ENCODE measurements at places on chromosomes 4 and X.

DNA sequence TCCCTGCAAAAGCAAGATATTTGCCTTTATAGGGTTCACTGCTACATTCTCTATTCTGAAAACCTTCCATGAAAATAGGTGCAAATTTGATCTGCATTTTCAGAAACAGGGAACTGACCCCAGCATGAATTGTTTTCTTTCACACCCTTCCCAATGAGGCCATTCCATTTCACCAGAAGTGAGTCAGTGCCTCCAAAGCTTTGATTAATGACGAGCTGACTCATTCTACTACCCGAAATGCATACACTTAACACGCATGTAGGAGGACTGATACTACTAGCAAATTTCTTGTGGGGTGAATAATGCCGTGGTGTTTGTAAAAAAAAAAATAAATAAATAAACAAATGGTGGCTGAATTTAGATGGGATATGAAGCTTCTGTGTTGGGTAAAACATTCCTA lies 146.9 kb upstream of the FGF13 start:
- H3K36me3 ChIP-seq = no peaks in the 10 kb centered on the region
- peaks cover 11% of the 10 kb centered on the region for H3K27me3 ChIP-seq
- no peaks in the 10 kb centered on the region for H3K4me1 ChIP-seq
- no peak overlapping the region for H3K4me3 ChIP-seq

GRCh38 chr4:153266988-153267387 lies 62.7 kb downstream of the TRIM2 start:
- DNase-seq = no peak
- H3K27me3 ChIP-seq = no peaks in the 10 kb centered on the region
- peak overlapping the region; percentile 33 for H3K27ac ChIP-seq
- no peaks in the 10 kb centered on the region for H3K4me1 ChIP-seq

- no peak overlapping the region for H3K27ac ChIP-seq
- no peaks in the 10 kb centered on the region for H3K36me3 ChIP-seq
- no peak overlapping the region for H3K4me3 ChIP-seq
- H3K4me1 ChIP-seq = no peaks in the 10 kb centered on the region
- H3K27me3 ChIP-seq = no peaks in the 10 kb centered on the region
Observed at GRCh38 chr4:47968847-47969246, 47.6 kb downstream of the CNGA1 start.

DNA sequence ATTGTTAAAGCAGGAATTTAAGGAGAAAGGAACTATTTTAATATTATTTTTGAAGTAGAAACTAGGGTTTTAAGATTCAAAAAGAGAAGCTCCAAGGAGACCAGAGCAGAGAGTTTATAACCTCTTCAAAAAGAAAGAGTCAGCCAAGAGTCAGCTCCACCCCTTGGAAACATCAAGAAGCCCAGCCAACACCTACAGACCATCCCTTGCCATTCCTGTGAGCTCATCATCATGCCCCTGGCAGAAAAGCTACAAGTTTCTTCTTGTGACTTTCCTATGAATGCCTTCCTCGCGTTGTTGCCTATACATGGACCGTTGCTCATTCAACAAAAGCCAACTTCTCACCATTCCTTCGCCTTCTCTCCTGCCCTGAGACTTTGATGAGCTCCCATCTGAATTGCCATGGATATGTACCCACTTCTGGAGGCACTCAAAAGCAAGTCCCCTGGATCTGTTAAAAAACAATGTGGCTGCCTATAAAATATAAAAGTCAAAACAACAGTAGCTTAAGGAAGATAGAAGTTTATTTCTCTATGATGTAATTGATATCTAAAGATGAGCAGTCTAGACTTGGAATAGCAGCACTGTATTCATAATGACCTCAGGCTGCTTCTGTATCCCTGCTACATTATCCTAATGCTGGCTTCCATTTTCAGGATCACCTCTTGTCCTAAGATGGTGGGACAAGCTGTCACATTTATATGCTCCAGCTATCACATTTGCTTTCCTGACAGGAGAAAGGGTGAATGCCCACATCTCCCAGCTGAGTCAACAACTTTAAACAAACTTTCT lies 20.3 kb downstream of the PLRG1 start:
- H3K27me3 ChIP-seq = no peaks in the 10 kb centered on the region
- peak overlapping the region; percentile 64 for H3K27ac ChIP-seq
- peaks cover 10% of the 10 kb centered on the region for H3K4me1 ChIP-seq
- no peak for DNase-seq

DNA sequence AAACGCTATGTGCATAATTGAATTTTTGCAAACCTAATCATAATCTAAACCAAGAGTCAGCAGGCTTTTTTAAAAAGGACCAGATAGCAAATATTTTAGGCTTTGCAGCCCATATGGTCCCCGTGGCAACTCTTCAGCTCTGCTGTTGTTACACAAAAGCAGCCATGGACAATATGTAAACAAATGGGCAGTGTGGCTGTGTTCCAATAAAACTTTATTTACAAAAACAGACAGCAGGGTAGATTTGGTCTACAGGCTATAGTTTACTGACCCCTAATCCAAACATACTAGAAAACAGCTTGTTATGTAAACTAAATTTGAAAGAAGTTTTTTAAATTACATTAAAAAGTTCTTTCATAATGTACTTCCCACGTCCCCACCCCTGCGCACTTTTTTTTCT lies 53.1 kb downstream of the FUNDC1 start:
- H3K4me1 ChIP-seq = no peaks in the 10 kb centered on the region
- H3K27ac ChIP-seq = no peak overlapping the region
- H3K27me3 ChIP-seq = no peaks in the 10 kb centered on the region

- no peak overlapping the region for H3K4me3 ChIP-seq
- no peaks in the 10 kb centered on the region for H3K27me3 ChIP-seq
Observed at GRCh38 chr4:165610679-165611437, 232.1 kb downstream of the CPE start.

DNA sequence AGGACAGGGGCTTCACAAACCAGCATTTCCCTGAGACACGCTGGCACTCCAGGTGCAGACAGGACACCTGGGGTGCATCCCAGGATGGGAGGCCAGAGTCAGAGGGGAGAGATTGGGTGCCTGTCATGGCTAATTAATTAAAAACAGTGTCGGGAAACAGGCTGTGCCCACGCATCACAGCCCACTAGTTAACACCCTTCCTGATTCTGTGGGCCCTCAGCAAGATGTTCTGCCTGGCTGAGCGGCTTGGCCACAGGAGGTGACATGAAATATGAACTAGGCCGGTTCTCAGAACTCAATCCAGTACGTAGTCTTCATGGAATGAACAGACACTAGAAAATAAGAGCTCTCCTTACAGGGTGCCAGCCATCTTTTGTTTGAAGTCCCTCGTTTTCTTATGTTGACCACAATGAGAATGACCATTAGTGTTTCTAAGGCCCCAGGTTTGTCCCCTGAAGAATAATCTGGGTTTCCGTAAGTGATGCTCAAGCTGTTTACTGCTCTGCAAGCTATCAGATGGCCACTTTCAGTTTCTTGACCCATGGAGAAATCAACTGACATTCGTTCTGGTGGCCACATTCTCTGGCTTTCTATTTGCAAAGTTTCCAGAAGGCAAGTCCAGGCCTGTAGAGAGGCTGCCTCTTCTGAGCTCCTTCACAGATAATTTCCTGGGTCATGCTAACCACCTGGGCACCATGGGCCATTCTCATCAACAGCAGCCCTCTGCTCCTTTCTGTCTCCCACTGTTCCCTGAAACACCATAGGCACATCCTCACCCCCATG lies 72.3 kb downstream of the SLC34A2 start:
- DNase-seq = no peak
- H3K4me3 ChIP-seq = no peak overlapping the region

DNA sequence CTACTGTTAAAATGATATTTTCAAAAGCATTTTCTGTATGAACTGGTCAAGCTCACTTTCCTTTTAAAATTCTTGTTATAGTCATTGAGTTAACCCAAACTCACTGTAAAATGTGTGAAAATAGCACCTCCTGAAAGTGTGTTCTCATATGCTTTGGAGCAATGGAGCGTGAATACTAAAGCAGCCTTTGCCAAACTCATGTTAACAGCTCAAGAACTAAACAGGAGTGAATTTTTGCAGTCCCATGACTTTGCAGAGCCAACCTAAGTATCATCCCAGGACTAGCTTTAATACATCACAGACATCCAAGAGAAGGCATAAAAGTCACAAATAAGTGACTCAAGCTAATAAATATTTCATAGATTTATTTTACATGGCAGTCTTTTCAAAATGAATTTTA lies 2.3 kb downstream of the AMMECR1 start:
- H3K27me3 ChIP-seq = peaks cover 49% of the 10 kb centered on the region
- DNase-seq = no peak
- no peak overlapping the region for H3K27ac ChIP-seq
- no peak overlapping the region for H3K4me3 ChIP-seq
- no peaks in the 10 kb centered on the region for H3K36me3 ChIP-seq

- no peak overlapping the region for H3K4me3 ChIP-seq
- no peaks in the 10 kb centered on the region for H3K36me3 ChIP-seq
- no peaks in the 10 kb centered on the region for H3K4me1 ChIP-seq
- no peak overlapping the region for H3K27ac ChIP-seq
Observed at GRCh38 chrX:22349116-22349515, 76.4 kb downstream of the CBLL2 start.

- DNase-seq = no peak
- no peaks in the 10 kb centered on the region for H3K36me3 ChIP-seq
- H3K27ac ChIP-seq = no peak overlapping the region
- peaks cover 16% of the 10 kb centered on the region for H3K27me3 ChIP-seq
Observed at GRCh38 chr4:1608821-1609500, 75.2 kb downstream of the FAM53A start.

DNA sequence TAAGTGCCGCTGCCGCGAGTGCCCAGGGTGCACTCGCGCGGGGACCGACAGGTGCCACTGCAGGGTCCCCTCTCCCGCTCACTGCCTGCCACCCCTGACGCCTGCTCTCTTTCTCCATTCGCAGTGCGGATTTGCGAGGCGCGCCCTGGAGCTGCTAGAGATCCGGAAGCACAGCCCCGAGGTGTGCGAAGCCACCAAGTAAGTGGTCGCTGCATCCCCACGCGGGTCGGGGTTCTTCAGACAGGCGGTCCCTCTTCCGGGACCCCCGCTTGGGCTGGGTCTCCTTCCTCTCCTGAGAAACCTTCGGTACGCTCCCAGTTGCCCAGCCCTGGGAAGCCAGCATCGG lies 547 bp downstream of the GUCY1A1 start:
- H3K4me3 ChIP-seq = peak overlapping the region; percentile 66
- DNase-seq = no peak
- H3K27ac ChIP-seq = peak overlapping the region; percentile 85
- H3K27me3 ChIP-seq = no peaks in the 10 kb centered on the region
- H3K4me1 ChIP-seq = no peaks in the 10 kb centered on the region
